Stimulated activated CD8-positive, alpha-beta memory T cell treated with anti-CD3 and anti-CD28 coated beads, Interleukin-4, amount 100 ng/mL, for 1 hour (primary cell): ENCODE measurements at places on chromosomes 11 and 22.

DNA sequence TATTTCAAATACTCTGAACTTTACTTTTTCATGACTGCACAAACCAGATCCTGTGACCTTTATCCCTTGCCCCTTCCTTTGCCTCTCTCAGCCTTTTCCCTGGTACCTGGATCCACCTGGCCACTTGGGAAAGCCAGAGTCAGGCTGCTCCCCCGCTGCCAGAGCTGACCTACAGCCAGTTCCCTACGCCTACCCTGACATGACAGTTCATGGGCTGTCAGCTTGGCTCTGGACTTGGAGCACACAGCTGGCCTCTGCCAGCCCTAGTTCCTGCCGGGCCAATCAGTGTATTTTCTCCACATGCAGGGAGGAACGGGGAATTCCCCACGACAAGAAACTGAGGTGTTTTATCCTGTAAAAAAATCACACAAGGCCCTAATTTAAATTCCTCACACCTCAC lies 382.6 kb downstream of the INSC start:
- no peak for DNase-seq

GRCh38 chr22:45212992-45213751 lies 27.5 kb downstream of the KIAA0930 start:
- no peak for DNase-seq

DNA sequence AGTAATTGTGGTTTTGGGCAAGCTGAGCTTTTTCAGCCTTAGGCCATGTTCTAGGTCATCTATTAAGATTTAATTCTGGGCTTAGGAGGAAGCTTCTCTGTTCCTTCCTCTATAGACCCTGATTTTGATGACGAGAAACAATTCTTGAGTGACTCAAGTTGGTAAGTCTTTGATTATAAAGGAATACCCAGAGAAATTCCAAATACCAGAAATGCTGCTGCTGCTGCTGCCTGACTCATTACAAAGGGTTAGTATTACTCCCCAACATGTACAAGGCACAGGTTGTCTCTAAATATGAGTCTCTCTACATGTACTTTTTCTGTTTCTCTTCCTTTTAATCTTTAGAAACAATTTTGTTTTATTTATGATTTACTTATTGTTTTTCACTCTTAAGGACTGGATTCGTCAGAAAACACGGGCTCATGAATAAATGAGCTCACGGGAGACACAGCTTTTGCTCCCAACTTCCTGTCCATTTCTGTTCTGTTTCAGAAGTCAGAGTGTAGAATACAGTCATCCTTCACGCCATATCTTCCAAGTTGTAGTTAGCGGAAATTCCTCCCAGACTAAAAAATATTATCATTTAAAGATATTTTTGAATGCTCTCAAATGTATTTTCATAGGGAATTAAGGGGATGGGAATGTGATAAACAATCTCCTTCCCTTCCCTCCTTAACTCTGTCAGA lies 31.8 kb upstream of the RBMXL2 start:
- no peak for DNase-seq

DNA sequence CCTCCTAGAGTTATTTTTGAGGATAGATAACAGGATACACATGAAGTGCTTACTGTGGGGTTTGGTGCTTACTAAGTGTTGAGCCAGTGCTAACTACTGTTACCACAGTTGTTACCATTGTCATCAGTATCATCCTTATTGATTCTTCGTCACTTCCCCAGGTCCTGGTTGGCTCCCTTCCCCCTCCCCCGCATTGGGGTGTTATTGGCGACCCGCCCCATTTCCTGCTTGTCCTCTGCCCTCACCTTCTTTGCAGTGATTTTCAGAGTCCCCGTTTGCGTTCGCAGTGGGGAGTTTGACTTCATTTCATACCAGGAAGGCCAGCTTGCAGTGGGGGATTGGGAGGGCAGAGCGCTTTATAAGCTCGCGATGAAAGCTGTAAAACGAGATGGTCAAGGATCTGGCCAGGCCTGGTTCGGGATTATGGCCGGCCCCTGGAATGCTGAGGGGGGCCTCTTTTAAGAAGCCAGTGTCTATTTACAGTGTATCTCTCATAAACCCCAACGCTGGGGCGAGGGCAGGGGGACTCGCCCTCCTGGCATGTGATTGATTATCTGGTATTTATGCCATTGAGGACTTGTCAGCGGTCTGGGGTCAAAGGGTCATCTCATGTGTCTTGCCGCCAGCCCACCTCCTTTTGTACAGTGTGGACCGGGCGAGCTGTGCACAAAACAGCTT lies 84.6 kb upstream of the NNMT start:
- DNase-seq: no peak

- DNase-seq: no peak
Observed at GRCh38 chr11:61814247-61814957, 2.4 kb downstream of the FADS1 start.

GRCh38 chr22:36465232-36466021 lies 16.0 kb downstream of the TXN2 start:
- DNase-seq: no peak

GRCh38 chr11:117597071-117597470 lies 199.9 kb downstream of the DSCAML1 start:
- no peak for DNase-seq

GRCh38 chr11:72129381-72129780 lies 6.1 kb upstream of the FOLR3 start:
- no peak for DNase-seq

DNA sequence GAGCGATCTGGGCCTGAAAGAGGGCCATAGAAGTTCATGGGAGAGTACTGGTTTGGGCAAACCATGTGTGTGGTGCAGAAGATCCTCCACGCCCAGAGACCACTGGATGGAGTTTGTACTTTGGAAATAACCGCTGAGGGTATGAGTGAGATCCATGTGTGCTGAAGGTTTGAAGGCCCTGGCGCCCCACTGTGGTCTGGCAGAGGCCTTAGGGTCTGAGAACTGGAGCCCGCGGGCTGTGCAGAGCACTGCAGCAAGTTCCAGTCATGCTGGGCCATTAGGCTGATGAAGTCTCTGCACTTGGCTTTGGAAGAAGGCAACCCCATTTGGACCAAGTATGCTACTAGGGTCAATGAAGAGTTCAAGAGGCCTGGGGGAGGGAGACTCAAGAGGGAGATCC lies 186.4 kb downstream of the BUD13 start:
- no peak for DNase-seq

GRCh38 chr22:42180349-42180842 lies 49.8 kb upstream of the CYP2D6 start:
- no peak for DNase-seq
